Activated CD8-positive, alpha-beta memory T cell treated with anti-CD3 and anti-CD28 coated beads for 1 hour (primary cell): ENCODE measurements at places on chromosomes 6 and 20.

GRCh38 chr6:82775361-82775760 is 290.3 kb downstream of the UBE3D start:
- no peak for DNase-seq

DNA sequence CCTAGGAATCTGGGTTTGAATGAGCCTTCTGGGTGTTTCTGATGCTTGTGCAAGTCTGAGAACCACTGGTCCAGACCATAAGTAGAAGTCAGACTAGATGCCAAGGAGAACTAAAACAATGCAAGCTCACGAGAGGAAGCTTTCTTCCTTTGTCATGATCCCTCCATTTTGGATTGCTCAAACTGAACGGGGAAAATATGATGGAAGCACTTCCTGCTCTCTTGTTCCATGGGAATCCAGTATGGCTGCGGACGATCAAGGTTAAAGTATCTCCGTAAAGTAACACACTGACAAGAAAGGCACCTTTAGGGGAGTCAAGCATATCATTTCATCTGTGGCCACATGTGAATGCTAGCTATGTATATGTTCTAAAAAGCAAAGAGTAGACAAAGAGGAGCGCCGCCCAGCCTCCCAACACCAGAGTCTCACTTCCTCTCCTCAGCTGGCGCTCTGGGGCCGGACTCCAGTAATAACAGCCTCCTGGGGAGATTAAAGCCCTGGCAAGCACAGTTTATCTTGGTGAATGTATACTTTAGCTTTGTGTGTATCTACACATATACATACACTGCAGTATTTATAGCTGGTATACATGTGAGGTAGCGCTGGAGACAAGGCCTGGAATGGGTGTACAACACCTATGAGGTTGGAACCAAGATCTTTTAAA is 88.1 kb downstream of the FOXC1 start:
- no peak for DNase-seq

DNA sequence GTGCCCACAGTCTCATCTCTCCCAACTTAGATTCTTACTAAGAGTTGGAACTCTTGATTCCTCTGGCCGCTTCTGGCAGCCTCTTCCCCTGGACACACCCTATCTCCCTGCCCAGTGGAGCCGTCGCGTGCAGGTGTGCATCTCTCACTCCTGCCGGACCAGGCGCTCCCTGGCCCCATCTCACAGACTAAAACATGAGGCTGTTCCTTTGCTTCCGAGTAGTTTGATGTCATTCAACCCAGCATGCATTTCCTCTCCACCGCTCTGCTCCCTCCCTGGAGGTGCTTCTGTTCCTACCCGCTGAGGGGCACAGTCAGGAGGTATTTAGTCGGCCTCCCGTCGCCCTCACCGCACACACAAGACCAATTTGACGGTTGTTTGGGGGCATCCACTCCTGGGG is 228.0 kb upstream of the QKI start:
- no peak for DNase-seq

GRCh38 chr20:41242807-41243206 is 74.7 kb downstream of the ZHX3 start:
- DNase-seq = no peak

DNA sequence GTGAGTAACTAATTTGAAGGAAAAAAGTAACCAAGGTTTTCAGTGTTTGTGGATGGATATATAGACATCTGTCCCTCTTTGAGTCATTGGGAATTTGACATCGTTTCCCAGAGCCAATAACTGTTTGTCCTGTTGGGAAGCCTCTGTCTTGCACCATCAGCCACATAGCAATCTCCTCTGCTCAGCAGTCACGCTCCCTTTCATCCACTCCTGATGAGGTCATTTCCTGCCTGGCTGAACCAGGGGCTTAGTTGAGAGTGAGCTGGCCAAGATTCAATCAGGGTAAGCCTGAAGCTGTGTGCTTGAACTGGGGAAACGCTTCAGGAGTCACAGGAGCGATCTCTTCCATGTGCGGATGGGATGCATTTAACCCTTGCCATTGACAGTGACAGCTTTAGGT is 121.5 kb upstream of the FOXQ1 start:
- no peak for DNase-seq

DNA sequence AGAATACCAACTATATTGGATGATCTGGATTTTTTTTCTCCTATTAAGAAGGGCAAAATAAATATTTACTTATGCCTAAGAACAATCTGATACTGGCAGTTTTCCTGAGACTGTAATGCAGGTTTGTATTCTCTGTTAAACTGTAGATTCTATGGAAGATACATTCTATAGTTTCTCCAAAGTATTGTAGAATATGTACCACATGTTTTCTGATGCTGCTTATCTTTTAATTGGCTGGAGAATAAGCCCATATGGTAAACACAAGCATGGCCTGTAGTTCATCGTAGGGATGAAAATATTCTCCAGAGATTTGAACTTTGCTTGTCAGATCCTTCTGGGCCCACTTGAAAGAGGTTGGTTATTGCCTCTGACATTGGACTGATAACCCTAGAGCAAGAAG is 99.1 kb downstream of the CENPW start:
- DNase-seq = no peak

- DNase-seq = no peak
These were observed 118.7 kb downstream of the SYNDIG1 start for GRCh38 chr20:24588047-24588635.

- no peak for DNase-seq
These were observed 570 bp downstream of the RAB44 start for GRCh38 chr6:36698196-36698595.

DNA sequence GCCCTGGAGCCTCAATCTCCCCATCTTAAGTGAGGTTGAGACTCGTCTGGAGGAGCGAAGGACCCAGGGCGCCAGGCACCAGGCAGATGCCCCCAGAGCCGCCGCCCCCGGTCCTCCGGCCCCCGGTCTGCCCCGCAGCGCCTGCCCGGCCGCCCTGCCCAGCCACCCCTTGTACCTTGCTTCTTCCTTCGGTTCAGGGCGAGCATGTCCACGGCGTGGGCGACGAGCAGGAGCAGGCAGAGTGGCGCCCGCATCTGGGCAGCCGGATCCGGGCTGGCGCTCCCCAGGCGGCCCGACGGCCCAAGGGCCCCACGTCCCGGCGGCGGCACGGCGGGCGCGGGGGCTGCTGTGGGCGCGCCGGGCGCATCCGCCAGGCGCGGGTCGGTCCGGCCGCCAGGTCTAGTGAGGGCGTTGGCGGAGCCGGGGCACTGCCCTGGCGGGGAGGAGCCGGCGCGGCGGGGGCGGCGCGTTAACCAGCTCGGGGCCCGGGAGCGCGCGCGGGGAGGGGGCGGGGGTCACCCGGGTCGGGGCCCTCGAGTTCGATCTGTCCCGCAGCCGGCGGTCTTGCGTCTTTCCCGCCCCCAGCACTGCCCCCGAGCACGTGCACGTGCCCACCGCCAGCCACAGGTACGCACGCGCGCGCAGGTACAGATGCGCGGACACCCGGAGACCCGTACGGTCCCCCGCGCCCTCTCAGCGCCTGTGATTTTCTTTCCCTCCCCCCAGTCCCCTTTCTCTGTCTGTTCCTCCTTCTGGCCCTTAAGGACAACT is at the start of gene RSPO4:
TSS of gene RSPO4 (minus strand) at position 401 of the 771 bp plus-strand sequence. CDS start at position 254, 147 bp downstream.
- no peak for DNase-seq

GRCh38 chr6:39899554-39900295 is 34.5 kb downstream of the MOCS1 start:
- no peak for DNase-seq

GRCh38 chr6:57315851-57316250 is 1.6 kb upstream of the PRIM2 start:
- no peak for DNase-seq

DNA sequence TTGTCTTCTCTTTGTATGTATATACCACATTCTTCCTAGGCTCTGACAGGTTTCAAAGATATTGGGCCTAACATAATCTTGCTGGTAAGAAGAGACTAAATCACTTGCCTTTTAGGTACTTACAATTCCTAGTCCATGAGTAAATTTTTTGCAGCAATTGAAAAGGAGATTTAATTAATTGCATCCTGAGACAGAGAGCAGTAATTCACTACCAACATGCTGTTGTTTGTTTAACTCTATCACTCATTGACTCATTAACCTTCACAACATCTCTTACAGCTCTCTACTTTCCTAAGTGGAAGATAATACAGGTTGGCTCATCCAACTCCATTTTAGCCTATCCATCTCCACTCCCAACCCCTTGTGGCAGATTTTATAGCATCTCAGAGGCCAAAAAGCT is 280.4 kb downstream of the ALDH8A1 start:
- no peak for DNase-seq

DNA sequence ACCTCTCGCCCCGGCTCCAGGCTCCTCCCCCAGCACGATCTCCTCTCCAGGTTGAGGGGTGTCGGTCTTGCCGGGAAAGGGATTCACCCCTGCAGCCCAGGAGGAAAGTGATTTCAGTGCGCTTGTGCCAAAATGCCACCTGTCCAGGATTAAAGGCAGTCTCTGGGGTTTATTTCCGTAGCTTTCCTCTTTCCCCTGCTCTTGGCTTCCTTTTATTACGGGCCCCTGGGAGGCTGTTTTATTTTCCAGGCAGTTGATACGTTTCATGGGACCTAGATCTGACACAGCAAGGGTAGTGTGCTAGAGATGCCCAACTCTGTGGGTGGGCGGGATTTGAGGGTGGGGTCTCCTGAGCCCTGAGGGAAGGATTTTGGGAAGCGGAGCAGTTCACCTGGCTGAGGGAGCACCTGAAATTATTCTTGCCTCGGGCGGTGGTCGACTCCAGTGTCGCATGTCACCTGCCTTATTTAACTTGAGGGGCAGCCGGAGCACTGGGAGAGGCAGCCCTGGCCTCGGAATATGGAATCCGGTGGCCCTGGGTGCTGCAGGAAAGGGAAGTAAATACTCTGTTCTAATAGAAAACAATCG is 9.5 kb upstream of the NKX2-2 start:
- DNase-seq = no peak

DNA sequence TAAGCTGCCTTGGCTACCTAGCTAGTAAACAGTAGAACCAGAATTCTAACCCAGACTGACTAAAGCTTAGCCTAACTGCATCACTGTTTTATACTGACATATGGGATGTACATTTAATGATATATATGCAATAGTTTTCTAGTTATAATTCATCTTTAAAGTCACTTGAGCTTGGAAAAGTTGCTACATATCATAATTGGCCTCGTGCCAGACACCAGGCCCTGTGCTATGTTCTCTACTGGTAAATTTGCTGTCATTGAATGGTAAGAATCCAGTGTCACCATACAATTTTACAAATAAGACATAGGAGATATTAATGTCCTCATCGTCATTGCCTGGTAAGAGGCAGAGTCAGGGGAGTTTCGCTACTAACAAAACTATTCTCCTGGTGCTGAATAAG is 396.8 kb downstream of the CDKAL1 start:
- DNase-seq = no peak

DNA sequence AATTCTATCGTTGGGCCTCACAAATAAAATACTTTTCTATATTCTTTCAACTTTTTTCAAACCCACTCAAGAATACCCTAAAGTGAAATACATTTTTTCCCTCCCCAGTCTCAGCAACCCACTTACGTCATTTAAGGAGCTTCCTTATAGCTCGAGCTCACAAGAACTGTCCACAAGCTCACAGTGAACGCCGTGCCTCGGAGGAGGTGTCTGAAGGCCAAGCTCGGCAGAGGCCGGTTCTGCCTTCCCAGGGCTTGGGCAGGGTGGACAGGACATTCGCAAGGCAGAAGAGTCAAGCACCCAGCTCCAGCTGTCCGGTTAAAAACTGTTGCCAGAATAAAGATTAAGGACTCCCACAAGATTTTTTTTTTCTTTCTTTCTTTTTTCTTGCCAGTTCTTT is 802.3 kb downstream of the QKI start:
- no peak for DNase-seq

DNA sequence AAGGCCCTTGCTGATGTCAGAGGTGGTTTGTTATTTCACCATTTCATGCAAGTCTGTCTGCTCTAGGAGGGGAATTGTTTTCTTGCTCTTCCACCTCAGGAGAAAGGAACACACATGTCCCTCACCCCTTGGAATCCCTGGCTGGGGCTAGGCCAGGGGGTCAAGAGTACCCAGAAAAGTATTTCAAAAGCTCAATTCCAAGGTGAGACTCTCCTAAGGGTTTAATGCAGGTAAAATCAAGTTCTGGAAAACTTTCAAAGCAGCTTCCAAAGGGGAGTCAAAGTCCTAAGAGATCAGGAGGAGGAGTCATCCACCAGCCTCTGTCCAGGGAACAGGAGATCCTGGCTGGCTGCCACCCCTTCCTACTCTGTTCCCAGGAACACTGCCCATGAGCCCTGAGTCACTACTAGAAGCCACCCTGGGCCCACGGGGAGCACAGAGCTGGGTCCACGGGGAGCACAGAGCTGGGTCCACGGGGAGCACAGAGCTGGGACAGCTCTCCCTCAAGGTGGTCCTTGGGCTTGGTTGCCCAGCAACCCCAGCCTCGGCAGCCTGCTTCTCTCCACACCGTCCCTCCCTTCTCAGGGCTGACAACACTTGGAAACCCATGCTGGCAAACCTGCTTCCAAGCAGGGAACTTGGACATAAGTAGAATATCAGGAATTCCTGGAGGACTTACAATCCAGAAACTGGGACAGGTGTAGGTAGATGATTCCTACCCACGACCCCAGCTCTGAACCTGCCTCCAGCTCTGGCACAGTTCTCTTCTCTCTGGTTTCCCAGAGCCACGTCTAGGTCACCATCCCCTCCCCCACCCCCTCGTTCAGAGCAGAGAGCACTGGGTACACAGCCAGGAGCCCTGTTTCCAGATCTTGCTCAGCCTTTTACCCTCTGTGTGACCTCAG is 35.3 kb upstream of the CDKN1A start:
- no peak for DNase-seq

GRCh38 chr6:125792172-125792571 is 1.4 kb downstream of the NCOA7 start:
- DNase-seq = no peak

DNA sequence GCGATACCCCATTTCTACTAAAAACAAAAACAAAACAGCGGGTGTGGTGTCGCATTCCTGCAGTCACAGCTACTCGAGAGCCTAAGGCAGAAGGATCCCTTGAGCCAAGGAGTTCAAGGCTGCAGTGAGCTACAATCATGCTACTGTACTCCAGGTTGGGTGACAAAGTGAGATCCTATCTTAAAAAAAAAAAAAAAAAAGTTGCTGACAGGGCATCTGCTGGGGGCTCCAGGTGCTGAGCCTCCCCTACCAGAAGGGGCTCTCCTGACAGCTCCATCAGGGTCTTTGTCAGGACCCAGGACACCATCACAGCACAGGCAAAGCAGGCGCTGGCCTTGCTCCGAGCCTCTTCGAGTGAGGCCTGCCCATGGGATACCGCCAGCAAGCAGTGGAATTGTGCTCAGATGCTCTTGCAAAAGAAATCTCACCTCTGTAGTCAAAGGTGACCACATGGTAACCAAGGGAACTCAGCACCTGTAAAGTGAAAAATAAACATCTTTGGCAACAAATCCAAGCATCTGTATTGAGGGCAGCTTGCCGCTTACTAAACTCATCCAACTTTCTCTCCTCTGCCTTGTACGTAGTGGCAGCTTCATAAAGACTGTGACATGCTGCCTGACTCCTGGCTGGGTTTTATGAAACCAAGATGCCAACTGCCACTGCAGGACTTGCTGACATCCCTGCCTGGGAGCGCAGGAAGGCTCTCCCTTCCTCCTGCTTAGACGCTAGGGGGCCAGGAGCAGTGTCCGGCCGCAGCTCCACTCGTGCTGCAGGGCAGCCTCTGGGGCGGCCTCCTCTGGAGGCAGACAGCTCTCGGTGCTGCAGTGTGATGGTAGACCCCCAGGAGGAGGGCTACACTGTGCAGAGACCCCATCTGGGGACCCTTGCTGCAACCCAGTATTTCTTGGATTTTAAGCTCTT is 66.9 kb downstream of the PYGB start:
- DNase-seq = no peak
